ENCODE measurements at places on chromosomes 6 and 20.
A peak's percentile ranks its signal among the peaks of the same experiment; 100 is the strongest.

GRCh38 chr6:6305575-6305974 is 14.9 kb downstream of the F13A1 start:
- no peak overlapping the region for H3K27ac ChIP-seq
- DNase-seq: no peak
- H3K4me1 ChIP-seq: no peaks in the 10 kb centered on the region
- H3K36me3 ChIP-seq: no peaks in the 10 kb centered on the region
- H3K4me3 ChIP-seq: no peak overlapping the region

DNA sequence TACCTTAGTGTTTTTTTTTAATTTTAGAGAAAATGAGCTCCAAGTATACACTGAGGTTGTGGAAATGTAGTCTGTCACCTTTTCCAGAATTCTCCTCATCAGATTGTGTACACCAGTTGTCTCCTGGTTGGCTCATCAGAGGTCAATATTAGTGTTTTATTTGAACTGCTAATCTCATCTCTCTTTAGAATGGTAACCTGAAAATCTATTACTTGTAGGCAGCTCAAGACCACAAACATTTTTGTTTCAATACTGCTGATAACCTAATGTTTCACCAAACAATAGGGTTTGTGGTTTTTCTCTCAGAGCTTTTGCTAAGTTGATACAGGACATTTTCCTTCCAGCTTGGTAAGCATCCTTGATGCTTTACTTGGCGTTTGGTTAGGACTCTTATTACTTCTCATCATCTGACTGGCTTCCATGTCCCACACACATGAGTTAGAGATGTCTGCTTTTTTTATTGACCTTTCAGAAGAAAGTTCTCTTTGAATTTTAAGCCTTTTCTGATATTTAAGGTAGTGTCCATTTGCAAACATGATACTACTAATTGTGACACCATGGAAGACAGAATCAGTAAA is 15.1 kb downstream of the ADGRG6 start:
- H3K27me3 ChIP-seq: no peaks in the 10 kb centered on the region
- no peaks in the 10 kb centered on the region for H3K4me1 ChIP-seq

GRCh38 chr6:163338671-163339405 is 75.7 kb upstream of the QKI start:
- peak; percentile 75 for DNase-seq
- H3K27me3 ChIP-seq: no peaks in the 10 kb centered on the region
- no peak overlapping the region for H3K4me3 ChIP-seq
- no peak overlapping the region for H3K27ac ChIP-seq
- no peaks in the 10 kb centered on the region for H3K36me3 ChIP-seq
- H3K4me1 ChIP-seq: peaks cover 27% of the 10 kb centered on the region

DNA sequence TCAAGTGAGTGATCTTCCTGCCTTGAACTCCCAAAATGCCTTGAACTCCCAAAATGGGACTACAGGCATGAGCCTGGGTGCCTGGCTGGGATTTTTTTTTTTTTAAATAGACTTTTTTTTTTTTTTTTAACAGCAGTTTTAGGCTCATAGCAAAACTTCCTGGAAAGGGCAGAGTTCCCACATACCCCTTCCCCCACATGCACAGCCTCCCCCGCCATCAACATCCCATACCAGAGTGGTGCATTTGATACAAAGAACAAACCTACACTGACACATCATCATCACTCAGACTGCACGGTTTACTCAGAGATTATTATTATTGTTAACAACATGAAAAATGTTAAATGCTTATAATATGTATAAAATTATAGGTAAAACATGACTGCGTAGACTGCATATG is 26.0 kb downstream of the UQCC1 start:
- no peaks in the 10 kb centered on the region for H3K4me1 ChIP-seq
- H3K4me3 ChIP-seq: no peak overlapping the region
- H3K36me3 ChIP-seq: no peaks in the 10 kb centered on the region
- DNase-seq: no peak
- no peaks in the 10 kb centered on the region for H3K27me3 ChIP-seq

- peak; percentile 83 for DNase-seq
- H3K4me1 ChIP-seq: peaks cover 52% of the 10 kb centered on the region
- no peak overlapping the region for H3K27ac ChIP-seq
- no peaks in the 10 kb centered on the region for H3K36me3 ChIP-seq
Measured at GRCh38 chr6:25635886-25636317, 16.1 kb upstream of the SCGN start.

DNA sequence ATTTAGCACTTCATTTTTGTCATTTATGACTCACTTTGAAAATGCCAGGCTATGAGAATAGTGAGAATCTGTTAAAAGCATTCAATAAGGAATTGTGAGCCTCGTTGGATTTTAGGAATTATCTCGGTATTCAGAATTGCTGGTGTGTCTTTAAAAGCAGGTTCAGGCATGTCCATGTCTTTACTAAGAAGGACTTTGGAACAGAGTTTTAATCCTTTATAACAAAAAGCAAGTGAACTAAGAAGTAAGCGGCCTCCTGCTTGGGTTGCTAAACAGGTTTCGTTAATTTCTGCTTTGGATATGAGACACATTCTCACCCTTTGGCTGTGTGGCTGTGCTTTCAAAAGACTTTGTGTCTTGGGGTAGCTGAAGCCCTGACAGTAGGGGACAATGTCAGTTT is 74.9 kb downstream of the IGF2R start:
- H3K36me3 ChIP-seq: no peaks in the 10 kb centered on the region
- H3K27ac ChIP-seq: no peak overlapping the region
- H3K27me3 ChIP-seq: no peaks in the 10 kb centered on the region
- H3K4me3 ChIP-seq: no peak overlapping the region
- H3K4me1 ChIP-seq: no peaks in the 10 kb centered on the region

- no peak for DNase-seq
- no peaks in the 10 kb centered on the region for H3K4me1 ChIP-seq
- H3K36me3 ChIP-seq: no peaks in the 10 kb centered on the region
- no peaks in the 10 kb centered on the region for H3K27me3 ChIP-seq
- H3K27ac ChIP-seq: no peak overlapping the region
Measured at GRCh38 chr6:94835264-94835663, 742.1 kb upstream of the MANEA start.

- H3K27me3 ChIP-seq: peaks cover 2% of the 10 kb centered on the region
- no peak overlapping the region for H3K27ac ChIP-seq
- no peak for DNase-seq
Measured at GRCh38 chr6:30227763-30228487, 14.7 kb upstream of the TRIM26 start.

DNA sequence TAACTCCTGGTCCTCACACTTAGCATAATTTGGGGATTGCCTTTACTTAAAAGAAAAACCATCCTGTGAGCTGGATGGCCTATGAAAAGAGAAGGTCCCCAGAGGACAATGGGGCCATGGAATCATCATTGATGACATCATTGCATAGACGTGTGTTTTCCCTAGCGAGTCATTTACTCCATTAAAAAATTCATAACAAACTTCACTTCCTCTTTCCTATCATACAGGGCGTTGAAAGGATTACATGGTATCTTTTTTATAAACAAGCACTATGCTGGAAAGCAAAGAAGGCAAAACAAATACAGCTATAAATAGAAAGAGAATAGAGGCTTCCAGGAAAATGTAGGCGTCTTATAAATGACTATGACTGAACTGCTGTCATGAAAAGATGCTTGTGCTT is 11.3 kb upstream of the COL12A1 start:
- DNase-seq: no peak
- H3K27ac ChIP-seq: no peak overlapping the region
- H3K4me1 ChIP-seq: no peaks in the 10 kb centered on the region

DNA sequence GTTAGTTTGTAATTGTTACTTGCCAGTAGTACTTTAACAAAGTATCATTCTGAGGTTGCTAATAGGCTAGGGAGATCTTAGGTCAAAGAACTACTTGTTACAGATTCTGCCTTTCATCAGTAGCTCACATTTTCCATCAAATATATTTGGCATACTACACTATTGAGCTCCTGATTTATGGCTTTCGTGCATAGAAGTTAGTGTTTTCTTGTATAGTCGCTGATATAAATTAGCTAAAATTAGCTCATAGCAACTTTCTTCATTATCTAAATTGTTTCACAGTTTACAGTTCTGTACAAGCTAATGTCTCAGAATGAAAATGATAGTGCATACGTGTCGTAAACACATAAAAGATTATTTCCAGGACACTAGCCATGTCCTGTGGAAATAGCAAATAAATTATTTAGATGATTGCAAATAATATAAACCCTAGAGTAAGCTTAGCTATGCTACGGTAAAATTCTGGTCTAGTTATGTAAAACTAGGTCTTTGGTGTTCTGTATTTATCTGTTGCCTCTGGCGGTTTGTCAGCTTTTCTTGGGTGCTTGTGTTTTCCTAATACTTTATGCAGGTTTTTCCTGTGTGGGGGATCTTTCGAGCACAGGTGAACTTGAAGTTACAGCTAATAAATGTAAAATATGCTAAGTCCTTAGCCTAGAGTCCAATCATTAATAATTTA is 15.1 kb downstream of the PDE7B start:
- no peaks in the 10 kb centered on the region for H3K27me3 ChIP-seq
- no peak overlapping the region for H3K4me3 ChIP-seq
- H3K4me1 ChIP-seq: no peaks in the 10 kb centered on the region
- DNase-seq: no peak
- no peaks in the 10 kb centered on the region for H3K36me3 ChIP-seq

GRCh38 chr20:62148908-62149314 is 5.3 kb downstream of the SS18L1 start:
- H3K4me1 ChIP-seq: peaks cover 5% of the 10 kb centered on the region
- H3K36me3 ChIP-seq: no peaks in the 10 kb centered on the region
- H3K4me3 ChIP-seq: no peak overlapping the region
- DNase-seq: no peak

DNA sequence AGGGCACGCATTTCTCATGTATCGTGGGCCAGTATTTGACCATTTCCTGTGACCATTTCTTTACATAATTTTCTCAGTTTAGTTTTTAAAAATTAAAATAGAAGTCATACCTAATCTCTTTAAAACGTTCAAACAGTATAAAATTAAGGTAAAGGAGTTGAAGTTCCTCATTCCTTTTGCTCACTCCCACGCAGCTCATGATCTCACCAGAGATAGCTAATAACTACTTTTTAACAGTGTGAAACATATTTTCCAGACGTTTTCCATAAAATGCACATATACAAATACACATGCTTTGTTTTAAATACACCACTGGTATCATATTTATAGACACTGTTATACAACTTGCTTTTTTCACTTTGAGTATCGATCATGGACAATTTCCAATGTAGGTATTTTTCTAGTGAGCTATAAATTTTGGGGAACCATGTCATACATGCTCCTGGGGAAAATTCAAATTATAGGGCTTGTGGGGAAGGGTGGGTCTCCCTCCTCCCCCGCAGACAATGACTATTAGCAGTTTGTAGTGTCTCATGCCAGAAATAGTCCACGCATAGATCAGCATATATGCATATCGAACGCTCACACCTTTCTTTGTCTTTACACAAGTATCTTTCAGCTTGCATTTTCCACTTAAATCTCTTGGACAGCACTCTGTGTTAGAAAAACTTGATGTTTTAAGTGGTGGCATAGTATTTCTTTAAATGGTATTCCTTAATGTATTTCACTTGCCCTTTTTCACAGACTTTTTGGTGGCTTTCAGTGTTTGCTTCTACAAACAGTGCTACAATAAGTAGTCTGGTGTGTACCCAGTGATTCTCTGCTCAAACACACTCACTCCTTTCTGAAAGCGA is 145.5 kb upstream of the ZNF217 start:
- DNase-seq: no peak
- no peaks in the 10 kb centered on the region for H3K27me3 ChIP-seq
- peaks cover 70% of the 10 kb centered on the region for H3K4me1 ChIP-seq
- H3K27ac ChIP-seq: peak overlapping the region; percentile 50

DNA sequence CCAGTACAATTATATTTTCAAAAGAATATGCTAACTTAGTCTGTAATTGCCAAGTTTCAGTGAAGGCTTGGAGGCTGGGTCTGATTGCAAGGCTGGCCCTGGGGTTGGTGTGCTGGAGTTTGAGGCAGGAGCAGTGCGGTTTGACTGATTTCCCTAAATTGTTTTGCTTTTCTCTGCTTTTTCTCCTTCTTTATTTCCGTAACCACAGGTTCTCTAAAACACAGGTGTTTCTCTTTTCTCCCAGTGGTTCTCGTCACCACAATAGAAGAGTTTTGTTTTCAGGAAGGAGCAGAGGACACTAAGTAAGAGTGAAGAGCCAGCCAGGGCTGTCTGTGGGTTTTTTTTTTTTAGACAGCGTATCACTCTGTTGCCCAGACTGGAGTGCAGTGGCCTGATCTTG is 8.2 kb upstream of the SNX9 start:
- no peak overlapping the region for H3K4me3 ChIP-seq
- H3K27me3 ChIP-seq: no peaks in the 10 kb centered on the region
- DNase-seq: no peak
- H3K4me1 ChIP-seq: peaks cover 6% of the 10 kb centered on the region
- no peaks in the 10 kb centered on the region for H3K36me3 ChIP-seq

- H3K4me3 ChIP-seq: no peak overlapping the region
- no peaks in the 10 kb centered on the region for H3K27me3 ChIP-seq
- peaks cover 19% of the 10 kb centered on the region for H3K36me3 ChIP-seq
- peak overlapping the region; percentile 35 for H3K27ac ChIP-seq
Measured at GRCh38 chr20:50887576-50887975, 43.7 kb downstream of the ADNP start.

GRCh38 chr20:57698116-57698866 is 11.5 kb downstream of the PMEPA1 start:
- H3K4me1 ChIP-seq: no peaks in the 10 kb centered on the region
- no peak overlapping the region for H3K27ac ChIP-seq
- H3K4me3 ChIP-seq: no peak overlapping the region
- H3K36me3 ChIP-seq: no peaks in the 10 kb centered on the region
- H3K27me3 ChIP-seq: no peaks in the 10 kb centered on the region
- DNase-seq: no peak

GRCh38 chr6:32692019-32692418 is 25.6 kb upstream of the HLA-DQB1 start:
- peak; percentile 64 for DNase-seq
- no peak overlapping the region for H3K27ac ChIP-seq
- no peaks in the 10 kb centered on the region for H3K27me3 ChIP-seq
- H3K4me1 ChIP-seq: no peaks in the 10 kb centered on the region
- H3K36me3 ChIP-seq: no peaks in the 10 kb centered on the region

GRCh38 chr6:53813096-53813495 is 18.3 kb downstream of the LRRC1 start:
- no peak overlapping the region for H3K4me3 ChIP-seq
- DNase-seq: no peak
- H3K27me3 ChIP-seq: no peaks in the 10 kb centered on the region
- peaks cover 22% of the 10 kb centered on the region for H3K4me1 ChIP-seq

GRCh38 chr6:154526996-154527395 is 16.5 kb upstream of the CNKSR3 start:
- no peaks in the 10 kb centered on the region for H3K4me1 ChIP-seq
- H3K27me3 ChIP-seq: no peaks in the 10 kb centered on the region
- no peak overlapping the region for H3K27ac ChIP-seq
- DNase-seq: no peak
- H3K4me3 ChIP-seq: no peak overlapping the region

- H3K4me3 ChIP-seq: no peak overlapping the region
- no peaks in the 10 kb centered on the region for H3K36me3 ChIP-seq
- DNase-seq: peak; percentile 26
- H3K4me1 ChIP-seq: peaks cover 12% of the 10 kb centered on the region
- H3K27me3 ChIP-seq: no peaks in the 10 kb centered on the region
Measured at GRCh38 chr20:7302250-7302649, 534.8 kb downstream of the BMP2 start.

All from neural progenitor cell (in vitro differentiated cells).